ENCODE measurements at places on chromosomes 3 and 15. TPM values are rescaled to one million over a fixed set of nuclear protein-coding genes. Genes with fewer than 3 reads are reported as not detected.

Gene TTC23
- 36.7 TPM for total RNA-seq

Gene GXYLT2
- total RNA-seq, result 47.8 TPM

Gene LRCH3
- total RNA-seq, result 91.1 TPM

Gene ZMYND10
- 0.81 TPM for total RNA-seq

Gene PARP15
- 0.82 TPM for total RNA-seq

Gene GDPGP1
- 9.6 TPM for total RNA-seq

Gene DGKG
- total RNA-seq, result 0.27 TPM

Gene LSAMP
- total RNA-seq, result 10.7 TPM

Gene MCF2L2
- total RNA-seq, result not detected

GRCh38 chr15:63923993-63924950 is 90.5 kb upstream of the HERC1 start:
- no peak for DNase-seq

DNA sequence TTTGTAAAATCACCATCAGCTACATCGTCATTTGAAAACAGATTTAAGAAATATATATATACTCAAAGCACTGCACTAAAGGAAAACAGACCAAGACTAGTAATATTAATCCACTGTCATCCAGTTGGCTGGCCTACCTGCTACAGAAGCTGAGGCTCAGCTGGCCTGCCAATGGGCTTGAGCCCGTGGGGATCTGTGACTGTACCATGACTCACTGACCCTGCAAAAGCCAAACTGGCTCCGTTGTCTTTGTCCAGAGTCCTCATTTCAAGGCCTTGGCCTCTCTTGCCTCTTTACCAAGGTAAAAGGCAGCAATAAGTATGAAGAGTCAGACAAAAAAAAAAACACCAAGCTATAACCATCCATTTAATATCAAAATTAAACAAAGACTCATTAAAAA is 463.5 kb upstream of the RASGRP1 start:
- DNase-seq, result peak; percentile 84

GRCh38 chr3:109851854-109852253 is 514.5 kb upstream of the DPPA4 start:
- DNase-seq, result no peak

DNA sequence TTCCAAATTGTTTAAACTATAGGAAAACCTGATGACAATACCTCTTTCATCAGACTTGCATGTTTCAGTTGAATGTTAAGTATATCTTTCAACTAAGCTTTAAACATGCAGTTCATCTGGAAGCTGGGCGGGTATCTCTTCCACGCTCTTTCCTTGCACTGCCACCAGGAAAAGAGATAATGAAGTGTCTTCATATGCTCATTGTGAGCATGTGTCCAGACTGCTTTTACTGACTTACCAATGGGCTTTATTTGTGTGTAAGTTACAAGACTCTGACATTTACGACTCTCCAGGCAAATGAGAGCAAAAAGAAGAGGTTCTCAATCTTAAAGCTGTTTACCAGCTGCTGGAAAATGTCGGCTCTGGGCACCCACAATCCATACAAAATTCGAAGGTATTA is 52.8 kb downstream of the TMEM212 start:
- DNase-seq, result no peak

- DNase-seq, result no peak
These were observed 27.9 kb upstream of the FAM174B start for GRCh38 chr15:92683511-92683834.

GRCh38 chr3:197733042-197733441 is 3.7 kb downstream of the RUBCN start:
- DNase-seq, result no peak

DNA sequence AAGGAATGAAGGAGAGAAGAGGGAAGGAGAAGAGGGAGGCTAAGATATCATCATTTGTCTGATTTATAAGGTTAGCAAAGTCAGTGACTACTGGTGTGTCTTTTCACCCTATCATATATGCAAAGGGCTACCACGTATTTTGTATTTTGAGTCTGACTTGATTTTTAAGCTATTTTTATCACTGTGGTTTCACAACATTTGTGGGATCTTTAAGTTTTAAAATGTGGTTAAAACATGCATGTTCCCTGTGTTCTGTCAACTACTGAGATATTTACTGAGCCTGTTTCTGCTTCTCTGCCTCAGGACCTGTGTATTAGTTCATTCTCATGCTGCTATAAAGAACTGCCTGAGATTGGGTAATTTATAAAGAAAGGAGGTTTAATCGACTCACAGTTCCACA is 22.5 kb upstream of the SPTSSB start:
- DNase-seq, result no peak

DNA sequence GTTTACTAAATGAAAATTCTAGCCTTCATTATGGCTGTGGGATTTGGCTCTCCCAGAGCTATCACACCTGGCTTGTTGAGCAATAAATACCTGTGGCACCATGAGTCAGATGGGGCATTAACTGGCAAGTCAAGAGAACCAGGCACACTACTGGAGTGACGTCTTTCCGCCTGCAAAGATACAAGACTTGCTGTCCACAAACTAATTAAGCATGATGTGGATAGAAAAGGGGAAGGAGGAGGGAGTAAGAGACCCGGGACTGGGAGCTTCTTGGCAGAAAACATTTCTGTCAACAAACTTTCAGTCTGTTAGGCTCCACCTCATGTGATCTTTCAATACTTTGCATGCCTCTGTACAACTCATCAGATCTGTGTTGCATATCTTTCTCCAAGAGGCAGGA is 56.5 kb downstream of the CLDN1 start:
- DNase-seq, result peak; percentile 29

- peak; percentile 75 for DNase-seq
These were observed 31.4 kb upstream of the SEC13 start for GRCh38 chr3:10352146-10352911.

- peak; percentile 31 for DNase-seq
These were observed 45.3 kb upstream of the MAP3K13 start for GRCh38 chr3:185317674-185318073.

DNA sequence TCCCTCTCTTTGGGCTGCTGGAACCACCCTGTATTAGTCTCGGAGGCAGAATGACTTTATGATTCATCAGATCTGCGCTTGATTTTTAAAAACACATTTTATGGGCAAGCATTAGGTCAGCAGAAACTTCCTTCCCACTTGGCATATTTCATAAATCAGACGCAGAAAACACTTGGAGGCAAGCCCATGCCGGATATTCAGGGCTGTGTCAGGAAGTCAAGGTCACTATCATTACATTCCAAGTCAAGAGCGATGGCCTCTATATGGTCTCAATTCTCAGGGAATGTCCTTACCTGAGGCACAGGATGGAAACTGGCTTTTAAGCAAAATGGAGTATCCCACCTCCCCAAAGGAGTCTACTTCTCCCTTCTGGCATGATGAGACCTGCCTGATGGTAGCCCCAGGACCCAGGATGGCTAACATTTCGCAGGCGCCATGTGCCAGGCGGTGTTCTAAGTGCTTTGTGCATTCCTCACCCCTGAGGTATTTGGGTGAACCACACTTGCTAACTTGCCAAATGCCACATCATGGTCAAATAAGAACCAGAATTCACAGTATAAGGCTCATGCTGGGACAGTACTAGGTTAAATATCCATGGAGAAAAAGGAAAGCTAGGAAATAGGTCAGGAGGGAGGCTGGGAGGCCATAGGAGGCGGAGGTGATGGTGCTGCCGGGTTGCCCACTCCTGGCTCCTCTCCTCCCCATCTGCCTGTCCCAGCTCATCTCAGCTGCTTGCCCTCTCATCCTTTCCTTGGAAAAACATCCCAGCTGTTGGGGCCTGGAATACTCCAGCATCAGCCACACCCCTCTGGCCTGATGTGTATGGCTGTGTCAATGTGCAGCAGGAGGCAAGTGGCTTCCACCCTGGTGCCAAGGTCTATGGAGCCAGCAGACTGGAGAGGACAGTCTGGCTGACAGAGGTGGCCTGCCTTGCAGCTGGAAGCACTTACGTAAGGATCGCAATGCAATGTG is 18.8 kb downstream of the BCL2L10 start:
- DNase-seq, result peak; percentile 91

DNA sequence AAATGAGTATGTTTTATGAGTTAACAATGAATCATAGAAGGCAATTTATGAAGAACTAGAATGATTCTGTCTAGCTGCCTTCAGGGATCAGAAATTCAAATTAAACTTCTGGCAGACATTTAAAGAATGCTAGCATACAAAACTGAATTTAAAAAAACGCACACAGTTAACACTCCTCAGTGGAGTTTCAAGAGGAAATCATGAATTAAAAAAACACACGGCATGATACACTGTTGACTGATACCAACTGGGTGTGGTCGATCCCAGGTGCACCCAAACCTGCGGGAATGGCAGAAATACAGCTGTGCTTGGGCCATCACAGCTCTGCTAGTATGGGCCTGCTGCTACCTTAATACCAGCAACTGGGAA is 526.0 kb downstream of the FOXP1 start:
- DNase-seq, result peak; percentile 40

DNA sequence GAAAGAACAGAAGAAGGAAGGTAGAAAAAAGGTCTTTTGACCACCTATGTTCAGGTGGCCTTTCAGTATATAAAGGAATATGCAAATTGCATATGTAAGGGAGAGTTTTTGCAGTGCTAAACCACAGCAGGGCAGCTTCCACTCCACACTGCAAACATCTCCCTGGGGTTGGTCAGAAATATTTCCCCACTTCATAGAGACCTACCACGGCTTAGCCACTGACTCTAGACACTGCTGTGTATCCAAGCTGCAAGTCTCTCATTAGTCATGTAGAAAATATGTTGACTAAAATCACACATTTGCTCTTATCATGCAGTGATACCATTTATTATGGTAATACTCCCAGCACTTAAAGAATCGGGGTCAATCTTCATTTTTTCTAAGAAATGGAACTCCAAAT is 214.9 kb upstream of the NR2F2 start:
- peak; percentile 63 for DNase-seq

DNA sequence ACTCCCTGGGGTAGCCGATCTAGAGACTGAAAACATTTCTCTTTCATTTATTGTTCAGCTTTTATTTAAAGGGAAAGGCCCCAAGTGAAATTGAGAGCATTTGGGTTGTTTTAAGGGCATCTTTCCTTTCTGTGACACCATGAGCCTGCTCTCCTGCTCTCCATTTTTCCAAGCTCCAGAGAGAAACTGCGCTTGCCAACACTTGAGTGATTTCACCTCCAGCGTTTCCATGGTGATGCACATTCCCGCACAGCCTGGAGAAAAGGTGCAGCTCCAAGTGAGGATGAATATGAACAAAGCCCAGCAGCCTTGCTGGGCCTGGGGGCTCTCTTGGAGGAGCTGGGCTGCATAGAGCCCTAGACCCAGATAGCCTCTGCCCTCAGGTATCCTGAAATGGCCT is 159.2 kb upstream of the PPP2R3A start:
- no peak for DNase-seq

GRCh38 chr3:150751781-150752263 is 11.1 kb downstream of the SIAH2 start:
- DNase-seq, result no peak
